ENCODE measurements at places on chromosomes 11 and 22.
A peak's percentile ranks its signal among the peaks of the same experiment; 100 is the strongest.

GRCh38 chr22:39435616-39436015 lies 21.2 kb upstream of the MGAT3 start:
- DNase-seq: no peak

DNA sequence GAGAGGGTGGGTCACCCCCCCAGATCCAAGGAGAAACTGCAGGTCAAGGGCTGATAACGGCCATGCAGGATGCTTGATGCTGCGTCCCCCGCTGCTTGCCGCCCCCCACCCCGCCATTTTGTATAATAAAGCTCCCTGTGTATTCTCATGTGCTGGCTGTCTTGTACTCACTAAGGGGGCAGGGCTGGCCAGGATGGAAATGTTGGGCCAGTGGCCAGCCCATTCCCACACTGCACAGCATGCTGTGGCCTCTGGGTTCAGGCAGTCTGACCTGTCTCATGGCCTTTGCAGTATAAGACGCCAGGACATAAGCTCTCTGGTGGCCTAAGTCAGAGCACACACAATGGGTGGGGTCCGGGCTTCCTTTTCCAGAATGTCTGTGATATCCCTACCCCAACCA lies 421 bp upstream of the PRR33 start:
- DNase-seq: no peak

- no peak for DNase-seq
Observed at GRCh38 chr11:69449320-69450063, 32.0 kb upstream of the LINC01488 start.

GRCh38 chr11:63699896-63700295 lies 18.6 kb downstream of the RTN3 start:
- DNase-seq: no peak

- DNase-seq: no peak
Observed at GRCh38 chr11:64577202-64577601, 13.8 kb upstream of the SLC22A12 start.

DNA sequence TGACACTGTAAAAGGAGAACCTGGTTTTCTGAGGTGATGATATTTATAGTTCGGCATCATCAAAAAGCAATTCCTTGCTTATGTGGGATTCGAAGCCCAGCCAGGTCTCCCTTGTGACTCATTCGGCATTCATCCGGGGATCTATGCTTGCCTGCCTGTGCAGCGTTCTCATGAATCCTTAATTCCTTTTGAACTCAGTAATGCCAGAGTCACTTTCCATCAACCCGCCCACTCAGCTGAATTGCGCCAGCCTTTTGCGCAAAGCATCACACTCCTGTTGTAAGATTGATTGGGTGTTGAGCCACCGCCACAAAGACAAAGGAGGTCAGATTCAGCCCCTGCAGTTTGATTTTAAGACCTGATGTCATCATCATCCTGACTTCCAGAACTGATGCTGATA lies 128.6 kb downstream of the SLC17A6 start:
- DNase-seq: peak; percentile 71

DNA sequence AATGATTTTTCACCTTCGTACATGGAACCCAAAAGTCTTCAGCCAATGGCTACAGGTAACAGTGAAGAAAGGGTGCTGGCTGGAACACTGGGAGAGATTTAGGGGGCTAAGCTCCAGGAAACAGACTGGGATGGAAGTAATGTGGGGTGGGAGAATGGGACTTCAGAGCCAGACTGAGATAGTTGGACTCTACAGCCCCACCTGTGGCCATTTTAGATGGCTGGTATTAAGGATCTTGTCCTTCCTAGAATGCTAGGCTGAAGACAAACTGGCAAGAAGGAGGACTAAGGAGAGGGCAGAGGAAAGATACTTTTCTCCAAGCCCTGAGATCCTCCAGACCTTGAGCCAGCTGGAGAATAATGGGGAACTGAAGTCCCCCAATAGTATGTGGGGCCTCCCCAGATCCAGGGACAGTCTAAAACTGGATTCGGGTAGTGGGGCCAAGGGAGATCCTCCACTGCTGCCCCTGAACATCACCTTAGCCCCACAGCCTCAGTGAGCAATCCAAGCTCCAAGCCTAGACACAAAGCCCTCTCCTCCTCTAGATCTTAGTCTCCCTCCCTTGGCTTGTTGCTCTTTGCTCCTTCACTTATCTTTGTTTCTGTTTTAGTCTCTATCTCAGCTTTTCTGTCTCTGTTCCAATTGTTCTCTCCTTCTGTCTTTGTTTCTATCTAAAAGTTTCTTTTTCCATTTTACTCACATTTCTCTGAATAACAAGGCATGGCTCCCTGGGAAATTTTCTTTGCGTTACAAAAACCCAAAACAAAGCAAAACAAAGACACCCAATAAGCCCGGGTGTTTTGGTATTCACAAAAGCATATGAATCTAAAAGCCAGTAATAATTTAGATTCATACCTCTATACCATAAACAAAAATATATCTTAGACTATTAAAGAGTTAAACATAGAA lies 16.2 kb upstream of the RRAS2 start:
- DNase-seq: no peak

- no peak for DNase-seq
Observed at GRCh38 chr22:43053176-43053575, 36.0 kb downstream of the TTLL1 start.

GRCh38 chr11:9250139-9250582 lies 15.0 kb downstream of the DENND5A start:
- DNase-seq: no peak

DNA sequence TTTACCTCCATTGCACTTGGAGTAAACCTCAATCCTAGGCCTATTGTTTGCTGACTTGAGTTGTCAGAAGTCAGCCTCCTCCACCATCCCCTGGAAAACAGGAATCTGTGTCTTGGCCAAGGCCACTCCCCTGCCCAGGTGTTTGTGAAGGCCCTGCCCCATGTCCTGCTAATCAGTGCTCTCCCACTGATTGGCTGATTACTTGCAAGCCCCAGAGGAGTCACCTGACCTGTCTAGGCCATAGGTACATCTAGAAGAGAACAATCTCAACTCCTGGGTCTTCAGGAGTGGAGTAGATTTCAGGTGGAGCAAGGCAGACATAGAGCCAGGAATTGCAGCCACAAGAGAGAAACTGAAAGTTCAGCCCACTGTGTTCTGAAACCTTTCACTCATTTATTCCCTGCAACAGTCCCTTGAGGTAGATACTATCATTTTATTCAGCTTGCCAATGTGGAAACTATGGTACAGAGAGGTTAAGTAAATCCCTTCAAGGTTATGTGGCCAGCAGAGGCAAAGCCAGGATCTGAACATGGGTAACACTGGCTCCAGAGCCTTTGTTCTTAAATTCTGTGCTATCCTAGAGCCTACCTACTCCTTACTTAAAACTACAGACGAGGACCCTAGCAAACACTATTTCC lies 10.4 kb downstream of the OAF start:
- no peak for DNase-seq
